ENCODE measurements at places on chromosomes 11 and 22.

DNA sequence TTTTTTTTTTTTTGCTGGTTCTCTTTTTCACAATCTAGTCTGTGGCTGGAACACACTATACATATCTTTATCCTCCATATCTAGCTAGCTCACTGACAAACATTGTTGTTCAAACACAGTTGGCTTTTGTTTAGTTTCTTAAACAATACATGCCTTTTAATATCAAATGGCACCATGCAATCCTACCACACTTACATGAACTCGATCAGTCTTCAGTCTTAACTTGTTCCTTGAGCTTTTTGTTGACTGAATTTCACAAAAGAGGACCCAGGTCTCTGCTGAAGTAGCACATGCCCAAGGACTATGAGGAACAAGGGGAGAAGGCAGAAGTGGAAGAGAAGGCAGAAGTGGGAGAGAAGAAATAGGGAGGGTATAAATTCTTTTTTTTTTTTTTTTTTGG, 25.5 kb downstream of the TMEM123 start:
- no peak for DNase-seq

DNA sequence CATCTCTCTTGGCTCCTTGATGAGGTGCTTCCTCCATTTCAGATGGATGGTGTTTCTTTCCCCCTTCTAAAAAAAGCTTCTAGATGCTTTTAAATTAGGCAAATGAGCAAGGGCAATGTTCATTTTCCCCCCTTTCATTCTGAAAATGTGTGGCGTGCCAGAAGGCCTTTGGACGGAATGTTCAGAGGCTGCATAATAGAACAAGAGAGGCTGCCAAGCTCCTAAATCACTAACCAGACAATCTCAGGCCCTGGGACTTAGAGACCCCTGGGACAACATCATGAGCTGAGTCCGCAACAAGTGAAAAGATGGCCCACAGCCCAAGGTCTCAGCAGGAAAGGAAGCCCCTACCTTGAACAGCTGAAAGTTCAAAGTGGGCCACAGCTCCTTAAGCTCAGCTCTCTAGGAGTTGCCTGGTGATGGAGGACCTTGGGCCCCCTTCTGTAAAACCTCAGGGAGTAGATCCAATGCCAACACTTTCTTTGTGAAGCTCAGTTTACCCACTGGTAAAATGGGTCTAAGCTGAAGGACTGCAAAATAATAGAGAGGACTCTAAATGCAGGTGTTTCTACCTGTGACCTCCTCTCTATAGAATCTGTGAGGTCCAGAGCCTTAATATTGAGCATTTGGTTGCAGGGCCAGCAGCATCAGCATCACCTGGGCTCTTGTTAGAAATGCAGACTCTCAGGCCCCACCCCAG, 144.0 kb downstream of the FBXO7 start:
- DNase-seq, result no peak

DNA sequence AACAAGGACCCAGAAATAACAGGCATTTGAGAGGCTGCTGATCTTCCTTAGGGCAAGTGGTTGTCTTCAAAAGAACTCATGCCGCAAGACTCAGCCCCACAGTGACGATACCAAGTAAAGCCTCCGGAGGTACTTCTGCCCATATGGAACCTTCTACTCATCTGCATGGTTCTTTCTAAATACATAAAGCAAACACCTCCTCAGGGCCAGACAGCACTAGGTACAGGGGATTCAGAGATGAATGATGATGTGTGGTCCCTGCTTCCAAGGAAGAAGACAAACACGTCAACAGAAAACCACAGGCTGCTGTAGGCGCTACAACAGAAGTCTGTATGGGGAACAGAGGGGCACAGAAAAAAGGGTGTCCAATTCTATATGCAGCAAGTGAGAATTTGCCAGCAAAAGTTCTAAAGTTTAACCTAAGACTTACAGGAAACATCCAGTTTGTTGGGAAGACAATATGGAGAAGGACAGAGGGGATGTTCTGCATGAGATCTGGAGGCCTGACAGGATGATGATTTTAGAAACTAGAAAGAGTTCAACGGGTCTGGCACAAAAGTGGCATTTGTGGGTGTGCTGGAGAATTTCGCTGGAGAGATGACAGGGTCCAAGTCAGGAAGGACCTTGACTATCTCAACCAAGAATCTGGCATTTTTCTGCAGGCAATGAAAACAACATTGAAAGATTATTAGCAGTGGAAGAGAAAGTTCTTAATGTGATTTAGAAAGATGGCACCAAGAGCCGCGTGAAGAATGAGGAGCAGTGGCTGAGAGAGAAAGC, 23.7 kb downstream of the JAML start:
- DNase-seq, result no peak

DNA sequence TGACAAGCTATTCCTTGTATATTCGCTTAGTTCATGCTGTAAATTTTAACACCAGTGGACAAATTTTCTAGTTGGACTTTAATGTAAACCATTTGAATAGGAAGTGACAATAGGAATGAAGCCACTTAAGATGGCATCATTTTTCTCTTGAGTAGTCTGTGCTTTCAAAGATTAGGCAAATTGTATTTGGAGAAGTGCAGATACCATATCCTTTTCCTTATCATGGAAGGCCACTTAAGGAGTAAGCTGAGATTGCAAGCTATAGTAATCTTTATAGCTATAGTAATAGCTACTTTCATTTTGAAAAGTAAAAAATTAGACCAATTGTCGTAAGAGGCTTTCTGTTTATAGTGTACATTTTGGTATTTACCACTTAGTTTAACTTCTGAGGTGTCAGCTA, 12.8 kb downstream of the CAPRIN1 start:
- DNase-seq, result no peak

GRCh38 chr22:38786631-38787030, 7.3 kb downstream of the DNAL4 start:
- DNase-seq, result no peak

DNA sequence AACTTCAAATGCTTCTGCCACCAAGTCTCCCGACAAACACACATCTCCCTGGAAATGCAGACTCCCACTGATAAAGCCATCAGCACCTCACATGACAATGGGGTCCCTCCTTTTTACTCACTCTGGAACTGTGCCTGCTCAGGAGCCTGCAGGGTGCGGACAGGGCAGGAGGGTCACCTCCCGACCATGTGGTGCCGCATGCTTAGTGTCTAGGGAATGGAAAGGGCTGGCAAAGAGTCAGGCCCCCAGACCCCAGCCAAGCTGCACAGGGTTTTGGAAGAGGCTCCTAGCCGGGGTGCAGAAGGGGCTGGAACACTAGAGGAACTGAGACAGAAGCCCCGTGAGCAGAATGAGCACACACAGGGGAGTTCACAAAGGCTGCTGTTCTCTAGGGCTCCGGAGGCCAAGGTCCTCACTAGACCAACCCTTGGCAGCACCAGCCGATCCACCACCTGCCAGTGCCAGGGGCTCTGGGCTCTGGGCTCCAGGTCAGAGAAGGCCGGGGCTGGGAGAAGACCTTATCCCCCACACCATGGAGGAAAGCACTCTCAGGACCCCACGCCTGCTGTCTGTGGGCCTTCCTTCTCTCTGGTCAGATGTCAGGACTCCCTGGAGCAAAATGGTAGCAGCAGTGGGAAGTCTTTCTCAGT, 125.1 kb upstream of the FGF3 start:
- DNase-seq, result no peak

GRCh38 chr11:122050021-122050690, 65.9 kb downstream of the BLID start:
- DNase-seq, result no peak

- no peak for DNase-seq
These were observed 166.8 kb upstream of the NCAM1 start for GRCh38 chr11:112794331-112794846.

GRCh38 chr22:25008666-25009065, 56.1 kb downstream of the KIAA1671 start:
- DNase-seq, result no peak

GRCh38 chr11:111930472-111930871, 6.7 kb upstream of the DIXDC1 start:
- DNase-seq, result no peak

- DNase-seq, result no peak
These were observed 29.0 kb upstream of the NAP1L4 start for GRCh38 chr11:3021125-3021524.

GRCh38 chr11:42003801-42004200, 544.3 kb upstream of the LRRC4C start:
- DNase-seq, result no peak

DNA sequence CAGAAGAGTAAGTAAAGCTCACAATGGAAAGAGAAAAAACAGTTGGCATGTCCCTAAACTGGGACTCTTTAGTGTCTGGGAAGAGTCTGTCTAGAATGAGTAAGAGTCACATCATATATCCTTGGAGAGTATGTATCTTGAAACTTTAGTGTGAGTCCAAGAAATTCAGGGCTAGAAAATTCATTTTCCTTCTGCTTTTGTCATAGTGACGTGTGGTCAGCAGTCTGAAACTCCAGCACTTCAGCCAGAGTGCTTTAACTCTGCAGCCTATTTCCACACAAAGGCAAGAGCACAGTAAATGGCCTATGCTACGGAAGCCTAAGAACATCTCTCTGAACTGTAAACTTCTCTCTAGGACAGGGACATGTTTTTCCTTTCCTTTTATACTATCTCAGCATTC, 174.1 kb downstream of the FAM181B start:
- no peak for DNase-seq

DNA sequence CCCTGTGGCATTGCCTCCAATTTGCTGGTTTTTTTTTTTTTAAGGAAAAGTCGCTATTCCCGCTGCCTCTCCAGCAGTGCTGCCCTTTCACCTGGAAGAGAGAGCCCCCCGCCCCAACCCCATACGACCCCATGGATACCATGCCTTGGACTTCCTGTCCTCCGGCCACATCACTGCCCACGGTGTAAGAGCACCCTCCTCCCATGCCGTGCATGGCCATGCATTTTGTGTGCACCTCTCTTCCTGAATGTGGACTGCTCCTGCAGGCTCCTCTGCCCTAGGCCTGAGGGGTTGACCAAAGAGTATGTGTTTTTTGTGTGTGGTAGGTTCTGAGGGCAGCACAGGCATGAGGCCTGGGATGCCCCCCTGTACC, 65.6 kb upstream of the SPON1 start:
- no peak for DNase-seq

- DNase-seq, result no peak
These were observed 52.3 kb downstream of the BARX2 start for GRCh38 chr11:129427816-129428406.

DNA sequence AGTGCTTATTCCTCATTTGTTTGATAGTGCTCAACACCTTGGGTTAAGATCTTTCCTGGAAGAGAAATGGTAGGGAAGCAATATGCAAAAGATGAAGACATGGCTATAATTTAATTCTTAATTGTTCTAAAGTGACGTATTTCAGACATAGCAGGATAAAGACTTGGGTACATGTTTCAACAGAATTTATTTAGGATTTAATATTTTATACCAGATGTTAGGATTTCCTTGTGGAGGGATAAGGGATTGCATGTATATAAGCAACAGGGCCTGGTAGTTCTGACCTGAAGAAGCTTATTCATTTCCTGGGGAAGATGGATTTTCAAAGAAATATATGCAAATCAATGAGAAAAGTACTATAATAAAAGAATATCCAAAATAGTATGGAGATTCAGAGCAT, 163.8 kb downstream of the FAT3 start:
- no peak for DNase-seq

DNA sequence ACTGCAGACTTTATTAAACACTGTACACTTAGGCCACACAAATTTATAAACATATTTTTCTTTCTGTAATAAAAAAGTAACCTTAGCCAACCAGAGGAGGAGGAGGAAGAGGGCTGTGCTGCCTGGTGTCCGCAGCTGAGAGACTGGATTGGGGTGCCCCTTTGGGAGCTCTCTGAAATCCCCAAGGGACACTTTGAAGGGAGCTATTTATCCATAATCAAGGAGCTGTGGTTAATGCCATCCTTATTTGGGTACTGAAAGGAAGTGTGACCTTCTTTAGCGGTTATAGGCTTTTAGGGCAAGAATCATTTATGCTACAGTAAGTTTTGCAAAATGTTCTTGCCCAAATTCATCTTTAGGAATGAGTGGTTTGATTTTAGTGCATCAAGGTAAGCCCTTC, 125.8 kb downstream of the RASSF10 start:
- DNase-seq, result no peak

DNA sequence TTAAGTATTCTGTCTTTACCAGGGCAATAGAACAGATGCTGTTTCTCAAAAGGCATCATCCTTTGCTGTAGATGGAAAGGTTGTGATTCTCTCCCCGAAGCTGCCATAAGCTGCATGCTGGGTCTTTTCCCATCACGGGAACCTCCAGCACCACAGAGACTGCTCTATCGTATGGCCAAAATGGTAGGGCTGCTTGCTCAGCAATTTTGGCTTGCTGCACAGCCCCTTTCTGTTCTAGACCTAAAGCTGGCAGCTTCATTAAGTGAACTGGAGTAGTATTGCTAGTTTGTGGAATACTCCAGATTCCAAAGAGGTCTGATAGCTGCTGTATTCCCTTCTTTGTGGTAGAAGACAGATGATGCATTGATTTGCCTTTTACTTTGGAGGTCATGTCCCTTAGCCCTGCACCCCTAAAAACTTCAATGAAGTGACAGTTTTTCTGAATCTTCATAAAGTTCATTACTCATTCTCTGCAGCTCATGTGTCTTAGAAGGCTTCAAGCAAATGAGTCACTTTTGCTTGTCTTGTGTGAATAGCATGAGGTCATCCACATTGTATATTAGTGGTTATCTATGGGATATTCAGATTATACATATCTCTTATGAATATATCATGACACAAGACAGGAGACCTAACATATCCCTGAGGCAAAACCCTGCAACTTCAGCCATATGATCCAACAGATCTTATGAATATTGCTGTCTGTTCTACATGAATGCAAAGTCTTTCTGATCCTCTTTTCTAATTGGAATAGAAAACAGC, 245.3 kb downstream of the FAM76B start:
- DNase-seq, result no peak

DNA sequence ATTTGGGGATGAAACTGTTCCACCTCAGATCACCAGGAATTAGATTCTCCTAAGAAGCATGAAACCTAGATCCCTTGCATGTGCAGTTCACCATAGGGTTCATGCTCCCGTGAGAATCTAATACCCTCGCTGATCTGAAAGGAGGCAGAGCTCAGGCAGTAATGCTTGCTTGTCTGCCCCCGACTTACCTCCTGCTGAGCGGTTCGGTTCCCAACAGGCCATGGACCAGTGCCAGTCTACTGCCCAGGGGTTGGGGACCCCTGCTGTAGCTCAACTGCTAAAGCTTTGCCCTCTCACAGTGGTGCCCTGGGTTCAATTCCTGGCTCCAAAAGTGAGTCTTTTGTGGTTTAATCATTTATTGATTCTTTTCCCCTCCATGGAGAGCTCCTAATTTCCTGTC, 3.4 kb downstream of the JAML start:
- no peak for DNase-seq

GRCh38 chr11:40894501-40894900, 565.0 kb downstream of the LRRC4C start:
- no peak for DNase-seq

GRCh38 chr11:47907499-47907898, 59.3 kb upstream of the NUP160 start:
- DNase-seq, result no peak
